ENCODE measurements at places on chromosomes 3 and 15.

GRCh38 chr3:12992629-12993516 lies 80.4 kb downstream of the IQSEC1 start:
- peak; percentile 8 for ATAC-seq

DNA sequence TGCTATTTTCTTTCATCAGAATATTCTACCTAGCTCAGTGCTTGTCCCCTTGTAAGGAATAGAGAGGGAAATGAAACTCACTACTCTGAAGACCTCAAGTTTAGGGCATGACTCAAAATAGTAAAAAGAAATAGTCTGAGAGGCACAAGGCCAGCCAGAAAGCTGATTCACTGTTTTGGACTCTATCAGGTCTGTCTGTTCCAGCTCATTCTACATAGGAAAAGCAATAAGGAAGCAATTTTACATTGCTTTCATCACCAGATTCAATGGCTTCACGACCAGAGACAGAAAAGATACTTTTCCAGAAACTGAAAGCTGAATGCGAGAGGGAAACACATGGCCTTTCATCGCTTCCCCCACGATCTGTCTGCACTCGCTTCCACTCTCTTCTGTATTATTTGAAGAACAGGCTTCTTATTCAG lies 276.0 kb downstream of the GBE1 start:
- peak; percentile 60 for ATAC-seq

DNA sequence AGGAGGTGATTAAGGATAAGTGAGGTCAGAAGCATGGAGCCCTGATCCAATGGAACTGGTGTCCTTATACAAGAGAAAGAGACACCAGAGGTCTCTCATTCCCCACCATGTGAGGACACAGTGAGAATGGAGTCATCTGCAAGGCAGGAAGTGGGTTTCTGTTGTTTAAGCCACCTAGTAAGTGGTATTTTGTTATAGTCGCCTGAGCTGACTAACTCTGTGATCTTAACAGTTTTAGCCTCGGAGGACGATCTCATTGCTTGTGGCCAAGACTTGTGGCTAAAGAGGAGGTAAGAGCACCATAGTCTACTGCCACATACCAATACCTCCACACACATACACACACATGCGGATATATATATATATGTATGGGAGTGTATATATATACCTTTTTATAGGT lies 73.8 kb downstream of the MCTP2 start:
- ATAC-seq, result no peak

DNA sequence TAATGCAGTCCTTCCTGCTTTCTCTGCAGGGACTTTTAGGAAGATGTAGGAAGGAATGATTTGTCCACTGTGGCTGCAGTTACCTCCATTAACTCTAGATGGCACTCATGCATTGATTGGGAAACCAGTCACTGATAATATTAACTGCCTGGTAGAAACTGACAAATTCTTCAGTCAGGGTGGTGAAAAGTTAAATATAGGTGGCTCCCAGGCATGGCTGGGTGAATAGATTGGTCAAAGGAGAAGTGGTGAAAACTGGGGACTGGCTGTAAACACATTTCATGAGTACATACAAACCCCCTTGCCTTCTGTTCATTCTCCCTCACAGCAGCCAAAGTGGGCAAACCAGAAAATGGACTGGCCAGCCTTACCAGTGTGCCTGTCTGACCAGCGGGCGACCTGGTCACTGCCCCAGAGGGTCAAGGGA lies 333.4 kb downstream of the THSD4 start:
- ATAC-seq, result no peak

GRCh38 chr15:25611603-25612002 lies 172.8 kb upstream of the UBE3A start:
- ATAC-seq, result peak; percentile 80

GRCh38 chr3:21573291-21573690 lies 177.7 kb downstream of the ZNF385D start:
- ATAC-seq, result no peak

- no peak for ATAC-seq
These were observed 55.3 kb downstream of the FAM43A start for GRCh38 chr3:194740859-194741491.

DNA sequence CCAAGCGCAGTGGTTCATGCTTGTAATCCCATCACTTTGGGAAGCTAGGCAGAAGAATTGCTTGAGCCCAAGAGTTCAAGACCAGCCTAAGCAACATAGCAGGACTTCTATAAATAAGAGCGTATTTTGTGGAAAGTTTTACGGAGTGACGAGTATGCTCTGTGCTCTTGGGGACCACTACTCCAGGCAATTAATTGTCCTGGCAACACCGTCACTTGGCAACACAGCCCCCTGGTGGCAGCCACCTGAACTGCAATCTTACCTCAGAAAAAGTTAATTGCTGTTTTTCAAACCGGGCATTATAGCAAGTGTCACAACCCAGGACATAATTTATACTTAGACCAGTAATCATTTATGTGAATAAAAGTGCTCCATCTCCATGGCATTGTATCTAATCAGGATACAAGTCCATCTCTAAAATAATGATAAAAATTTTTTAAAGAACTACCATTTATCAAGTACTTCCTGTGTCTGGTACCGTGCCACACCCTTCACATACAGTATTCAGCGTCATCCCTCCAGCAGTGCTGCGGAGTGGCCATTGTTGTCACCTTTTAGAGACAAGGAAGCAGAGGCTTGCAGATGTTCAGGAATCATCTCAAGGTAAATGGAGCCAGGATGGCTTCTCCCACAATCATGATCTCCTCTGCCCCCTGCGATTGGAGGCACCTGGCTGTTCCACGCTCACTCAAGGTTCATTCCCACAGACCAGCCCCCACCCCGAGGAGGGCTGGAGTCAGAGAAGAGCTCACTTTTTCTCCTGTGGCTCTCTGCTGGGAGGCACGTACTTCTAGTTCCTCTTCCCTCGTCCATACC lies 34.5 kb downstream of the PLA2G4D start:
- no peak for ATAC-seq

DNA sequence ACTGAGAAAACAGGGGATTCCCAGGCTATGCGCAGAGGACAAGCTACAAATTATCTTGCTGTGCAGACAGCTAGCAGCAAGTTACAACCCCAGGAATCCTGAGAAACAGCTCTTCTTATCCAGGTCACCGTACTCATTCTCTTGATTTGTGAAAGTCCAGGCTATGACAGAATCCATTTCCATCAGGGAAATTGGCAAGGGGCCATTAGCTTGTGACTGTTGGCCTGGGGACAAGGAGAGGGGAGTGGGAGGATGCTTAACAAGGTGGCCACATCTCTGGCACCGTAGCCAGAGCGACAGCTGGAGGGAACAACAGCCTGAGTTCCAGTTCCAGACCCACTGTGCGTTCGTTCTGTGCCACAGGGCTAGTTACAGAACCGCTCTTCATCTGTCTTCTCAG lies 44.9 kb upstream of the PLXNA1 start:
- no peak for ATAC-seq

DNA sequence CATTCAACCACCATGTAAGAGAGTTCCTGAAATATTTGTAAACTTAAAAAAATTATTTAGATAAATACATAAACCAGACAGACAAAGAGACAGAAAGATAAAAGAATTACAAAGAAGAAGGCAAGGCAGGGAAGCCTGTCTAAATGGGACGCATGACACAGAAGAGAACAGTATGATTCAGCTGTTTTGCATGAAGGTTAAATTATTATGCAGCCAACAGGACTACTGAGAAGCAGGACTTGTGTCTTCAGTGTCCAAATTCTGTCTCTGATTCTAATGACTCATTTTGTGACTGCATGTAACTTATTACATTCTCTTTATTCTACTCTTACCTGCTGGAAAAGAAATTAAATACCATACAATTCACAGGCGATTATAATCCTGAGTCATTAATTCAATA lies 340.4 kb upstream of the KCNMB2 start:
- ATAC-seq, result peak; percentile 63

DNA sequence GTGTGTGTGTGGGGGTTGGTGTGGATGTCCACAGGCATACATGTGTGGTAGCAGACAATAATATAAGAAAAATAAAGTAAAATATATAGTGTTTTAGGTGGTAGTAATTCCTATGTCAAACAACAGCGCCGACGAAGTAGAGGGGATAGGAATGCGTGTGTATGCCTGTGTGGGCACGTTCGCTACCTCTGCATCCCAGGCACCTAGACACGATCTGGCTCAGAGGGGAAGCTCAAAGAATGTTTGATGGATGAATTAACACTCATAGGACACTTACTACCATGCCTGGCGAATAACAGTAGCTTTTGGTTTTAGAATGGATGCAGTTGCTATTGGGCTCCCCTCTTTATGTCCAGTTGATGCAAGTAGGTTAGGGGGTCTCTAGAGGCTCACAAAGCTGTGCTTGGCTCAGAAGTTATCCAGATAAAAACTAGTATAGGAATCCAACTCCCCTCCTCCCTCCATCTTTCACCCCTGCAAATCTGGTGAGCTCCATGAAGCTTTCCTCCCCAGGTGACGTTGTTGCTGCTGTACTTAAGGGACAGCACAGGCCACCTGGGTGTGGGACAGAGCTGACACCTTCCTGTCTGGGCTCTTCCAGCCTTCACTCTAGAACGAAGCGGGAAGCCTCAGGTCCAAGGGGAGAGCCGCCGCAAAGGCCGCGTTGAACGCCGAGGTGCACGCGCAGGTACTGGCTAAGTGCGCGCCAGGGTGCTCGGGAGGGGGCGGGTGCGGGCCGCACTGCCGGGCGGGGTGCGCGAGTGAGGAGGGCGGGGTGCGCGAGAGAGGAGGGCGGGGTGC lies 192.6 kb upstream of the LYSMD4 start:
- peak; percentile 74 for ATAC-seq
